ENCODE measurements at places on chromosomes 11 and 22.

DNA sequence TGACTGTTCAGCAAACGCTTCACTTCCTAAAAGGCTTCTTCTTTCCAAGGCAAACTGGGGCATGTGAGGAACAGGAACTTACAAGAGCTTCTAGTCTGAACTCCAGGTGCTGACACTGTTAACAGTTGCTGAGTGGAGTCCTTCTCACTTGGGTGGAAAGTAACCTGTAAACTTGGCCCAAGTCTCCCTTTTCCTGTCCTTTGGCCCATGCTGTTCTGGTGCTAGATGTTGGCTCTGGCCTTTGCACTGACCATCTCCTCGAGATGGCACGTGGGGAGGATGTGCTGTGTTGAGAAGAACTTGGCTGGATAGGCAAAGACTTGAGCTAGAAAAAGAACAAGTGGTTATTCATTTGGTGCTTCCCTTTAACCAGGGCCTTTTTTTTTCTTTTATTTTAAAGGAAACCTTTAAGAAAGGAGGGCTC, 53.6 kb downstream of the PTPRJ start:
- DNase-seq = no peak

DNA sequence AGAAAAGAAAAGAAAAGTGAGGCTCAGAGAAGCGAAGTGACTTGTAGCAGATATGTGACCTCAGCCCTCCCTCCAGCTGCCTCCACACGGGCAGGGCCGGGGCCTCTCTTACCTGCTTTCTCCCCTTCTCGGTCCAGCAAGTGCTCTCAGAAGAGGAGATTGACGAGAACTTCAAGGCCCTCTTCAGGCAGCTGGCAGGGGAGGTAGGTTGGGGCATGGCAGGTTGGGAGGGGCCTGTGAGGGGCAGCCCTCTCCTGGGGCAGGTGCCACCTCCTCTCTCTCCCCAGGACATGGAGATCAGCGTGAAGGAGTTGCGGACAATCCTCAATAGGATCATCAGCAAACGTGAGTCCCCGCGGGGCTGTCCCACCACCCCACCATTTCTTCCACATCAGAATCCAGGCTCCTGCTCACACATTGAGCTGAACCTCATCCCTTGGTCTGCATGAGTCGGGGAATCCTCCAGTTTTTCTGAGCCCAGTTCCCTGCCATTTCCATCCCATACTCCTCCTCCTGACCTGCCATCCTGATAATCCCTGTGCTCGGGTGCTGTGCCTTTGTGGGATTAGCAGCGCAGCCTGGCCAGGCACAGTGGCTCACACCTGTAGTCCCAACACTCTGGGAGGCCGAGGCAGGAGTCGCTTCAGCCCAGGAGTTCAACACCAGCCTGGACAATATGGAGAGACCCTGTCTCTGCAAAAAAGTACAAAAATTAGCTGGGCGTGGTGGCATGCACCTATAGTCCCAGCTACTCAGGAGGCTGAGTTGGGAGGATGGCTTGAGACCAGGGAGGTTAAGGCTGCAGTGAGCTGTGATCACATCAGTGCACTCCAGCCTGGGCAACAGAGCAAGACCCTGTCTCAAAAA, 26.4 kb downstream of the CAPN1 start:
- DNase-seq = peak; percentile 12

DNA sequence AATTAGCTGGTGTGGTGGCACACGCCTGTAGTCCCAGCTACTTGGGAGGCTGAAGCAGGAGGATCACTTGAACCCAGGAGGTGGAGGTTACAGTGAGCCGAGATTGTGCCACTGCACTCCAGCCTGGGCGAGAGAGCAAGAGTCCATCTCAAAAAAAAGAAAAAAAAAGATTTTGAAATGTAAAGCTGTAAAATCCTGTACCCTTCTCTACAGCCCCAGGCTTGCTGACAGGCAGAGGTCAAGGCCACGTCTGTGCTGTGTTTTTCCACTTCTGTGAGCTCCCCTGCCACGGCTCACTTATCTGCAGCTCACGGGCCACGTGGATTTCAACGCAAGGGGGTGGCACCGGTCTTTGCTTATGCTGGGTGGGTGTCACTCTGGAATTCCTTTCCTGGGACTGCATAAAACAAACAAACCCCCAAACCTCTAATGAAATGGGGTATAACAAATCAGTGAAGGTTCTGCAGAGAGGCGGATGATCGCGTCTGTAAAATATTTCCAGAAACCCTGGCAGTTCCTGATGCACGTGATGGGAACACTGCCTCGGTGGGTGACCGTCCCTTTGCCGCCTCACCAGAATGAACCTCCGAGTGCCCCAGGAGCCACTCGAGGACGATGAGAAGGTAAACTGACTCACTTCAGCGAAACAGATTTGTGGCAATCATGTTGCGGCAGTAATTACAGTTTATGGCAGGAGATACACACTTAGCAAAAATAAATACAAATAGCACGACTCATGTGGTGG, 44.0 kb upstream of the ATXN10 start:
- no peak for DNase-seq

DNA sequence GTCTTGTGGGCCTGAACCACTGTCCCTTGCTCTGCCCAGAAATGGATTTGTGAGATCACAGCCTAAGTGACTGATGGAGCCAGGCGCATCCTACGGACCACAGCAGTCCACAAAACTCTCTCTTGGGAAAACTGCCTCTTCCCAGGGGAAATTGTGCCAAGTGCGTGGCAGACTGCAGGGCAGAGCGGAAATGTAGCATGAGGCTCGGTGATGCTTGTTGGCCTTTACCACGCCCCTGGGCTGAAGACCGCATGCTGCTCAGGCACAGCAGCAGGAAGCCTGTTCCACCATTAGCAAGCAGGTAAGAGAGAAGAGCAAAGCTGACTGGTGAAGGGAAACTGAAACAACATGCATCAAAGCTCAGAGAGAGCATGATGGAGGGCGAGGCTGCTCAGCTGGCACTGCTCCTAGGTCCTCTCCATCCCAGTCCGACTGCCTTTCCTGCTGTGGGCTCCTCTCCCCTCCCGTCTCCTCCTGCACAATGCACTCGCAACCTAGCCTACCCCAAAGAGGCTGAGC, 26.5 kb upstream of the SCARF2 start:
- DNase-seq = no peak

DNA sequence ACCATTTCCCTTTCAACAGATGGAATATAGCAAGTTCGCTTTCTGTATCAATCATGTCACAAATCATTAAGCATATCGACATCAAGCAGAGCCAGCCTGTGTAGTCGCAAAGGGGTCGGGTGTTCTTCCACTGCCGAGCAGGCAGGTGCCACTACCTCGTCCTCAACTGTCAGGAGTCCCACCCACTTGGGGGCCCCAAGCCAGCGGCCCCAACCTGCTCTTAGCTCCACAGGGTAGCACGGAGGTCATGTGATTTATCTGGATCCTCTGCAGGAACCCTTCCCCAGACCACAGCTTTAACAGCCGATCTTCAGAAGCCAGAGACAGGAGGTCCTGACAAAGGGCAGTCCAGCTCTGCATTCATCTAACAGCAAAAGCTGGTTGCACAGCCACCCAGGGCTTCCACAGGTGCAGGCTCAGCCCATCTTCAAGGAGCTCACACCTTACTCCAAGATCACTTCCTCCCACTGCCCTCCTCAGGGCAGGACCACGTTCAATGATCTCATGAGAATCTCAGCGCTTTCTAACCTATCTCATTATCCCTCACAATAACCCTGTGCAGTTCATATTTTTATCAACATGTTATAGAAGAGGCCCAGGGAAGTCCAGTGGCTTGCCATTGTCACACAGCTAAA, 110.2 kb downstream of the TRIM29 start:
- DNase-seq = no peak

DNA sequence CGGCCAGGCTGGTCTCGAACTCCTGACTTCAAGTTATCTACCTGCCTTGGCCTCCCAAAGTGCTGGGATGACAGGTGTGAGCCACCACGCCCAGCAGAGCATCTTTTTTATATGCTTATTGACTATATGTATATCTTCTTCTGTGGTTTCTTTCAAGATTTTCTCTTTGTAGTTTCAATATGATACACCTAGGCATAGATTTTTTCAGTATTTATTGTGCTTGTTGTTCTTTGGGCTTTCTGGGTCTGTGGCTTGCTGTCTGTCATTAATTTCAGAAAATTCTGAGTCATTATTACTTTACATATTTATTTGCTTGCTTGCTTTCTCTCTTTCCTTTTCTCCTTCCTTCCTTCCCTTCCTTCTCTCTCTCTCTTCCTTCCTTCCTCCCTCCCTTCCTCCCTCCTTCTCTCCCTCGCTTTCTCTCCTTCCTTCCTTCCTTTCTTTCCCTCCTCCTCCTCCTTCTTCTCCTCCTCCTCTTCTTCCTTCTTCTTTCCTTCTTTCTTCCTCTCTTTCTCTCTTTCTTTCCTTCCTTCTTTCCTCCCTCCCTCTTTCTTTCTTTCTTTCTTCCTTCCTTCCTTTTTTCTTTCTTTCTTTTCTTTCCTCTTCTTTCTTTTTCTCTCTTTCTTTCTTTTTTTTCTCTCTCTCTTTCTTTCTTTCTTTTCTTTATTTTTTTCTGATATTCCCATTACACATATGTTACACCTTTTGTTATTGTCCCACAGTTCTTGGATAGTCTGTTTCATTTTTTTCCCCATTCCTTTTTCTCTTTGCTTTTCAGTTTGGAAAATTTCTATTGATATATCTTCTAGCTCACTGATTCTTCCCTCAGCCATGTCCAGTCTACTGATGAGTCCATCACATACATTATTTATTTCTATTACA, 10.9 kb upstream of the DCHS1 start:
- no peak for DNase-seq

DNA sequence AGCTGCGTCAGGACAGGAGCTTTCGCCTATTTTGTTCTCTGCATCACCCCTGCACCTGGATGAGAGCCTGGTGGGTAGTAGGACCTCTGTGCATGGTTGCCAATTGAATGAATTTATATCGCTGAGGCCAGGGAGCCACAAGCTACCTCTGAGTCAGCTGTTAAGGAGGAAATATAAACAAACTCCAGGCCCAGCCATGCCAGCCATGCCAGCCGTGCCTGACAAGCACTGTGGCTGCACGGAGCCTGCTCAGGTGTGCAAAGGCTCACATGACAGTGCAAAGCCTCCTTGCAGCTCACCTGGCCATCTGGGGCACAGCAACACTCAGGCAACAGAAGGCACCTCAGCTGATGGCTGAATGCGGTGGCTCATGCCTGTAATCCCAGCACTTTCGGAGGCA, 33.7 kb upstream of the LINC01488 start:
- no peak for DNase-seq

- DNase-seq = no peak
These were observed 327.0 kb downstream of the DYNC2H1 start for GRCh38 chr11:103436131-103436770.

- DNase-seq = peak; percentile 59
These were observed 70.7 kb upstream of the E2F8 start for GRCh38 chr11:19311308-19312030.

DNA sequence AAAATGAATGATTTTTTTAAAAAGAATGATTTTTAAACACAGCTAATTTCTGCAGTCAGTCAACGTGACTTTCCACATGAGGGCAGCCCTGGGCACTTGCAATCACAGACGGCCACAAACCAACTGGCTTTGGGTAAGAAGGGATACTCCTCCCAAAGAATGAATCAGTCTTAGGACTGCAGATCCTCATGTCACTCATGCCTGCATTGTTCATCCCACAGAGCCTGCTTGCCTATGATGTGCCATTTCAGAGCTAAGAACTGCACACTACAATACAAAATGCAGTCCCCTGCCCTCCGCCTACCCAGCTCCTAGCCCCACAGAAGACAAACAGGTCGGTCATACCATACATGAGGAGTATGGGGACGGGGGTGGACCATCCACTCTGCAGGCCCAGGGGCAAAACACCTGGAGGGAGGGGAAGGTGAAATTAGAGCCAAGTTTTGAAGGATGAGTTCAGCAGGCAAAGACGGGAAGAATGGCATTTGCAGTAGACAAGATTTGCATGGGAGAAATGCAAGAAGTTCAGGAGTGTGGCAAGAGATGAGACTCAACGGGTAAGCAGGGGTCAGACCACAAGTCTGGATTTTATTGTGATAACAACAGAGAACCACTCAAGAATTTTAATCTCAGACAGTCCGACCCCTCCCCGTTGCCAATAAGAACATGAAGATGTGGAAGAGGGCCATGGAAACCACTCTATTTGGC, 24.7 kb downstream of the PACSIN2 start:
- DNase-seq = peak; percentile 20

DNA sequence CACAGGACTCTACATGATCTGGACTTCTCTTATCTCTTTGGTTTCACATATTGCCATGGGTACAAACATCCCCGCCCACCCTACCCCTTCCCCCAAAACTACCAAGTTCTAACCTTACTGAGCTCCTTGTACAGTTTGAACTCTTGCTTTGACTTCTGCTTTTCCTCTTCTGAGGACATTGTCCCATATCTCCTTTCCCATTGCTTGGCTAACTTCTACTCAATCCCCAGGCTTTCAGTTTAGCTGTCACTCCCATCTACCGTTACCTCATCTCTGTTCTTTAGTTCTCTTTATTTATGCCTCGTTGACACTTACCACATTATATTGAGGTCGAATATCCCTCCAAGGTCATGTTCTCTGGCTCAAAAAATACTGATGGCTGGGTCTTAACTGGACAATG, 393.5 kb upstream of the CADM1 start:
- DNase-seq = no peak

DNA sequence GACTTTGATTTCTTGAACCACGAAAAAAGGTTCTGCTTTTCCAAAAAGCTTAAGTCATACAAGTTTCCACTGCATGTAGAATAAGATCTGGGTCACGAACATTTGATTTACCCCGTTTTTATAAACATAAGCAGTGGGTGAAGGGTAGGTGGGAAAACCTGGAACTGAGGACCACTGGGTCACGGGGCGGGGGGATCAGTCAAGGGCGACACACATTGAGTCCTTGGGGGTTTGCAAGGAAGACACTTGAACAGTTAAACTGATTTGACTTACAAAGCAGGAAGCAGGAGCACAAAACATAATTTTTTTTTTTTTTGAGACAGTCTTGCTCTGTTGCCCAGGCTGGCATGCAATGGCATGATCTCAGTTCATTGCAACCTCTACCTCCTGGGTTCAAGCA, 10.9 kb downstream of the FADS3 start:
- no peak for DNase-seq

Measured in NCI-H82 (cell line).